GM13976 (cell line): ENCODE measurements at places on chromosomes 6 and 20.

- DNase-seq = peak; percentile 100
Observed at GRCh38 chr20:3767427-3768341, at the start of gene ADISSP. Gene ADISSP (minus strand): TSS chr20:3767753. CDS start chr20:3760100, 7,653 bp downstream.

DNA sequence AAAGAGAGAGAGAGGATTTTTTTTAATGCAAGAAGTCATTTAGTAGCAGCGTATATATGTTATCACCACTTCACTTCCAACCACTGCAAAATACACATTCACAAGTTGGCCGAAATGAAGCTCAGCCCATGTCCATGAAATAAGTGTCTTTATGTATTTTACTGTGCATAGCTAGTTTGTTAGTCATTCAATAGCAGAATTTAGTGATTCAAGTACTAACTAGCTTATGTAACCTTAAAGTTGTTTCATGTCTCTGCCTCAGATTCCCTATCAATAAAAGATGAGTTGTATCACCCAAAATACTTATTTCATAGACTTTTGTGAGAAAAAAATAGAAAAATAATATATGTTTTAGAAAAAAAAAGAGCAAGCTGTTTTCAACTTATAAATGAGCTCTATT, 153.7 kb upstream of the PRDM1 start:
- no peak for DNase-seq

DNA sequence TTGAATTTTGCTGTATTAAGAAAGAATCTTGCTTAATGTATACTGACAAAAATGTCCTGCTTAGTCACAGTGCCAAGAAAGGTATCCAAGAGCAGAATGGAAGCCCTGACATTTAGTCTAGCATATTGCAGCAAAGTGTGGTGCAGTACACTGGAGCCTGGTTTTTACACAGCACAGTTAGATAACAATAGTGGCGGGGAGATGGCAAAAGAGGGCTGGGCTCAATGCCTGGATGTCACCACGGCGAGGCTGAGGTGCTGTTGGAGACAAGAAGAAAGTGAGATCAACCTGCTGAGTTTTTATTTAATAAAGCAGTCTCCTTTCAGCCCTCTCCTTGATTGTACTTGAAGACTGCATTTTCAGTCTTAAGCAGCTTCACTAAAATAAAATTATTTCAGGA, 426.0 kb downstream of the LMBRD1 start:
- DNase-seq = no peak

DNA sequence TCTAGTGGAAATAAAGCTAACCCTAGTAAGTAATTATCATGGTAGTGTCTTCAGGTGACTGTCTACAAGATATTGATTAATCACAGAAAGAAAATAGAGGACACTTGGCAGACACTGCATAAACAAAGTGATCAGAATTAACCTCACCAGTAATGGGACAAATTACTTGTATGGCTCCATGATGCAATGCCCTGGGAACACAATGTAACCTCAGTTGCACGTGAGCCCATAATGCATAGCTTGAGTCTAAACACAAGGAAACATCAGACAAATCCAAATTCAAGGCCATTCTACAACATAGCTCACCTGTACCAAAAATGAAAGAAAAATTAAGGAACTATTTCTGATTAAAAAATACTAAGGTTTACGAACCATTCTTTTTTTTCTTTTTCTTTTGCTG, 92.4 kb upstream of the SSTR4 start:
- no peak for DNase-seq

DNA sequence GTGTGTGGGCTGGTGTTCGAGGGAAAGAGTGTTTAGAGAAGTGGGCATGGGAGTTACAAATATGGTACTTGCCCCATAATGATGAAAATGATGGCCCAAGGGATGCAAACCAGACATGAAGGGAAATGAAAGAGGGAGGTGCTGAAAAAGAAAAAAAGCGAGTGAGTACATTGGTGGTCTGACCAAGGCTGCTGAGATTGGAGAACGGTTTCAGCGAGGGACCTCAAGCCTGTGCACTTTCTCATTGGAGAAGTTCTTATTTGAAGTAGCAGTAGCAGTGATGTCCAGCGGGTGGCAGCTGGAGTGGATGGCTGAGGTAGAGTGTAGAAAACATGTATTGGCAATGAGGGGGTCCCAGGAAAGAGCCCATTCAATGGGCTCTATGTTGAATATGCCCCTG, 54.8 kb downstream of the TNFAIP3 start:
- DNase-seq = no peak

DNA sequence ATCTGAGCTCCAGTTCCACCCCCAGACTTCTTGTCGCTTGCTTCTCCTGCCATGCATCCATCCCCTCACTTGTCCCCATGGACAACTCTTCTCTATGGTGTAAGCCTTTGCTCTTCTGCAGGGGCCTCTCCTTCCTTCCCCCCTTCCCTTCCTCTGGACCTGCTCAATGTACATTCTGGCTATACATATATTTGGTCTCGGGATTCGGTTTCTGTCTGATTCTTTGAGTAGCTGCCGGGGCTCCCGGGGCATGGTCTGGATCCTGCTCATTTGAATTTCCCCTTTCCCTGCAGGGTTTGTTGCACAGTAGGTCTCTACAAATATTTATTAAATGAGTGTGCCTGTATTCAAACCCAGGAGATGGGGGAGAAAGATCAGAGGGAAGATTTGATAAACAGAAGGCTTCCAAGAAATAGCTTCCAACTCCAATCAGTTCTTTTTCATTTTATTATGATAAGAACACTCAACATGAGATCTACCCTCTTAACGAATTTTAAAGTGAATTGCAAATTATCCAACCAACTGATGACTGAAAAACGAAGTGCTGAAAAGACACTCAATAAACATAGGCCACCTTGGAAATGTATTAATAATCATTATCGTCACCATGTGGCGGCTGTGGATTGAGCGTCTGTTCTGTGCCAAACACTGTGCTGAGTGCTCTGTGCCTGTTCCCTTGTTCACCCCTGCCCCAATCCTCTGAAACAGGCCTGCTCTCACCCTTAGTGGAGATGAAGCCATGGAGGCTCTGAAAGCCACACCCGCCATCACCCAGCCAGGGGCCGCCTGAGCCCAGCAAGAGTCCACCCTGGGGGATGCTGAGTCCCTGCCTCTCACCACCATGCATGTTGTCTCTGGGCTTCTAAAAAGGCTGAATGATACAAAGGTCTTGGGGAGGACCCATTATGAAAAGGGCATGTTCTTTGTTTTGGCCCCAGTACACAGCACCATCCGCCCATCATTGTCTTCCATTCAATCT, 34.3 kb upstream of the APCDD1L start:
- no peak for DNase-seq

DNA sequence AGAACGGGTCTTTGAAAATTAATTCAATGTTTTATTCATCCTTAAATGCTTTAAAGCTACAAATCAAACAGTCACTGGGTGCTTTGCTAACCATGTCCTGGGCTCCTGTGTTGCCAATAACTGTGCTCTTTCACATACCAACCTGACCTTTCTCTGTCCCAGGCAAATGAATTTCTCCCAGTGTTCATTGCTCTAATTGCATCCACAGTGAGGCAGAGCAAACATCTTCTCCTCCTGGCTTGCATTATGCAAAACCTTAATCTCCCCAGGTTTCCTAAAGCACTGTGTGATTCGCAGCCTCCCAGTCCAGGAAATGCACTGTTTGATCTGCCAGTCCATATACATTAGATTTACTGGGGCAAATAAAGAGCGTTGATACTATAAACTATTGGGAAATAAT, 219.0 kb downstream of the PREX1 start:
- DNase-seq = no peak

DNA sequence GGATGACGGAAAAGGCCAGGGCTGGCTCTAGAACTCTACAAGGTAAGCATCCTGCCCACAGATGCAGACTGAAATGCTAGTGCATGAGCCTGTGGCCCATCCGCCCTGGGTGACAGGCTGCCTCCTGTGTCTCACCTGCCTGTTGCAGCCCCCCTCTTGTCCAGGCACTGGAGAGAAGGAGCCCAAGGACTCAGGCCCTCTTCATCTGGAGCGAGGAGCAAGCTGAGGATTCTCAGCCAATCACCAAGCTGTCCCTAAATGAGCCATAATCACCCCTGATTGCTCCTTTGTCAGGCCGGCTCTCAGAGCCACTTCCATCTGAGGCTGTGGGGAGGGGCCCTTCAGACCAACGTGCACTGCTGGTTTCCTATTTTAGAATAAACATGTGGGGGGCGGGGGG, 10.0 kb upstream of the SLC32A1 start:
- DNase-seq = no peak

- DNase-seq = no peak
Observed at GRCh38 chr6:5083813-5084359, 1.3 kb upstream of the PPP1R3G start.

GRCh38 chr6:55632953-55633352, 54.0 kb upstream of the HMGCLL1 start:
- no peak for DNase-seq

GRCh38 chr6:123480986-123481385, 155.8 kb downstream of the TRDN start:
- DNase-seq = no peak

DNA sequence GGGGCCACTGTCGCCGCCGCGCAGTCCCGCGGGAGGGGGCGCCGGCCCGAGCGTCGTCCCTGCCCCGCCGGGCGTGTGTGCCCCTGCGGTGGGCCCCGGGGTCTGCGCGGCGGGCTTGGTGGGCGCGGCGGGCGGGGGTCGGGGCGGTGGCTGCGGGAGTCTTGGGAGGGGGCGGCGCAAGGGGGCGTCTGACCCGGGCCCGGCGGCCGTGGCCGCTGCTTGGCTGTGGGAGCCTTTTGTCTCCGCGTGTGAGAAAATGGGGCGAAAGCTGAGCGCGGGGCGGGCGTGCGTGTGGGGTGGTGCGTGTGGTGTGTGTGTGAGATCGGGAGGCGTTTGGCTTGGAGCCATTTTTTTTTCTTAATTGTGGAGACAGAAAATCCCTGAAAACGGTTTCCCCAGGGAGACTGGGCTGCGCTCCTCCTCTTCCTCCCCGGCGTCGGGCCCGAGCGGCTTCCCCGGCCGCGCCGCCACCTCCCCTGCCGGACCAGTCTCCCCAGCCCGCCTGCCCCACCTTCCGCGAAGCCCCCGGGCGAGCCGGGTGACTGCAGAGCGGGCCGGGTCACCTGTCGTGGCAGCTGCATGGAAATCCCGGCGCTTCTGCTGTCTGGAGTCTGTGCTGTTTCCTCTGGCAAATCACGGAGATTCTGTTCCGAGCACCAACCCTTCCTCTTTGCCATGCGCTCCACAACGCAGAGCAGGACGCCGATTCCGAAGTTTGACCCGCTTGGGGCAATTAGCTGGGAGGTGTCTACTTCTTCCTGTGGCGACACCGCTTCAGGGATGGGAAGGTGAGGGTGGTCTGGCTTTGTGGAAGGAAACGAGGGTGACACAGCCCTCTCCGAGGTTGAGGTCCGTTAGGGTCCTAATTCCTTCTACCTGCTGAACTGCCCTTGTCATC, 64.4 kb downstream of the GTF2H5 start:
- DNase-seq = peak; percentile 72
